ENCODE measurements at places on chromosomes 2 and 18. TPM values are rescaled to one million over a fixed set of nuclear protein-coding genes. Genes with fewer than 3 reads are reported as not detected.

Gene MAL
- not detected for total RNA-seq

- H3K27ac ChIP-seq = no peak overlapping the region
- H3K36me3 ChIP-seq = no peaks in the 10 kb centered on the region
- no peak overlapping the region for H3K4me3 ChIP-seq
- no peaks in the 10 kb centered on the region for H3K27me3 ChIP-seq
Measured at GRCh38 chr18:75249672-75250470, 39.3 kb downstream of the TSHZ1 start.

- DNase-seq = no peak
- no peaks in the 10 kb centered on the region for H3K4me1 ChIP-seq
- peaks cover 13% of the 10 kb centered on the region for H3K27me3 ChIP-seq
Measured at GRCh38 chr2:161604901-161605300, 19.3 kb upstream of the SLC4A10 start.

DNA sequence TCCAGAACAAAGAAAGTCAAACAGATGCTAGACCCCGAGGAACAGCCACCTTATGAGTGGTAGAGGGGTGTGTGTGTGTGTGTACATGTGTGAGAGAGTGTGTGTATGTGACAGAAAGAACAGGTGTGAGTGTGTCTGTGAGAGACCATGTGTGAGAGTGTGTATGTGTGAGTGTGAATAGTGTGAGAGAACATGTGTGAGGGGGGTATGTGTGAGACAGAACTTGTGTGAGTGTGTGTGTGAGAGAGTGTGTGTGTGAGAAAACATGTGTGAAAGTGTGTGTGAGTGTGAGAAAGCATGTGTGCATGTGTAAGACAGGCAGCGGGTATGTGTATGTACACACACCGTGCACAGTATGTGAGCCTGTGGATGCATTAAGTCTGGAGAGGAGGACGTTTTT, 214.3 kb downstream of the SP3 start:
- H3K4me3 ChIP-seq = no peak overlapping the region
- no peaks in the 10 kb centered on the region for H3K4me1 ChIP-seq
- no peaks in the 10 kb centered on the region for H3K36me3 ChIP-seq

All from GM23248 (cell line).